ENCODE measurements at places on chromosomes 12 and 14. TPM values are rescaled to one million over a fixed set of nuclear protein-coding genes. Genes with fewer than 3 reads are reported as not detected.

SERPINA1 gene
- total RNA-seq = not detected

TIMELESS gene
- 75.9 TPM for total RNA-seq

PLA2G1B gene
- not detected for total RNA-seq

NPFF gene
- total RNA-seq = not detected

FICD gene
- total RNA-seq = 3.6 TPM

HOXC12 gene
- total RNA-seq = 6.1 TPM
